Colonic mucosa (tissue), 4 donors: ENCODE measurements at places on chromosomes 12 and 14. TPM values are rescaled to one million over a fixed set of nuclear protein-coding genes. Genes with fewer than 3 reads are reported as not detected.

DNA sequence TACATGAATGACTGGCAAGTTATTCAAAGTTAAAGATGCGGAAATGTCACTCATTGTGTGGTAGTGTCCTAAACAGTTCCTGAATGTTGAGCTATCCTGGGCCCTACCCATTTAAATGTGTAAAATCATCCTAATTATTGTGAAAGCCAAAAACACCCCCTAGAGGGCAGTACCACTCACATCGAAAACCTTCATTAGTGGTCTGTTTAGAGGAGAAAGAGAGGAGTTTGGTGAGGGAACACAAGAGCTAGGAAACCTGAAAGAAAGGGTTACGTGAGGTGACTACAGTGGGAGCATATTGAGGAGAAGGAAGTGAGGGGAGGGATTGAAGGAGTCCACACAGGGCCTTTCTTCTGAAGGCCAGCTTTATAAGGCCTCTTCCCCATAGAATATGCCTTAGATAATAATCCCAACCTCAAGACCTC is 2.5 kb upstream of the TEP1 start:
- peak; percentile 61 for DNase-seq

- DNase-seq: no peak
These were observed 202.8 kb upstream of the SOX5 start for GRCh38 chr12:24152270-24152669.

DNA sequence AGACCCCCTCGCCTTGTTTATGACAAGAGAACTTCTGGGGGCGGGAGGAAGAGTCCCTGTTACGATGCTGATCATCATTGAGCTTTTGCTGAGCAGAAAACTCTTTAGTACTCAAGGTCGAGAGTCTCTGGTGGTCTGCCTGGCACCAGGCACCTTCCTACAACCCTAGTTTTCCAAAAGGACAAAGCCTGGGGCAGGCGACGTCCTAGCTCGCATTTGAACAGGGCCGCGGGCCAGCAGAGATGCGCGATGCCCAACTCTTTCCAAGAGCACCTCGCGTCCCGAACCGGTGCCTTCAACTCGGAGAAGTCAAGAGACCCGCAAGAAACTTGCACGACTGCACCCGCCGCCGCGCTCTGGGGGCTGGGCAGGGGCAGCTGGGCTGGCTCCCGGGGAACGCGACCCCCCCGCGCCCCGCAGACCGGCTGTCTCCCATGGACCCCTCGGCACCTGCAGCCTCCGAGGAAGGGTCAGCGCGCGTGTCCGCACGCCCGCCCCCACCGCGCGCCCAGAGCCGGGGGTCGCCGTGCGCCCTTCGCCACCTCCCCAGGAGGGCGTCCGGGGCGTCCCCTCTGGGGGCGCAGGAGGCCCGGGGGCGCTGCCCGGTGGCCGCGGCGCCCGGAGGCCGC is 377 bp upstream of the BCL7A start:
- DNase-seq: peak; percentile 40

C1S gene
- 97.2 TPM for total RNA-seq

LMO3 gene
- total RNA-seq: 8.1 TPM

GRCh38 chr12:12979126-12979525 is 20.9 kb downstream of the HEBP1 start:
- no peak for DNase-seq

- no peak for DNase-seq
These were observed 96.2 kb downstream of the BBS10 start for GRCh38 chr12:76252031-76252430.

DNA sequence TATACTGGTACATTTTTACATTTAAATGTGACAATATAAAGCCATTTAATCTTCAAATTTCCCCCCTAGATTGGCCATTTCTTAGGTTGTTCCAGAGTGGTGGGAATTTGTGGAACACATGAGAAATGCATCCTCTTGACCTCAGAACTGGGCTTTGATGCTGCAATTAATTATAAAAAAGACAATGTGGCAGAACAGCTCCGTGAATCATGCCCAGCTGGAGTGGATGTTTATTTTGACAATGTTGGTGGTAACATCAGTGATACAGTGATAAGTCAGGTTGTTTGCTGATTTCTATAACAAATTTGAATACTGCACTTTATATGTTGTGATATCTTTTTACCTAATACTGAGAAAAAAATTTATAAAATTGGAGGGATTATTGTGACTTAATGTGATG is 7.6 kb upstream of the ZNF410 start:
- DNase-seq: no peak
